ENCODE measurements at places on chromosomes 11 and 22.

GRCh38 chr11:128696941-128697340 lies 3.1 kb downstream of the FLI1 start:
- DNase-seq, result no peak

DNA sequence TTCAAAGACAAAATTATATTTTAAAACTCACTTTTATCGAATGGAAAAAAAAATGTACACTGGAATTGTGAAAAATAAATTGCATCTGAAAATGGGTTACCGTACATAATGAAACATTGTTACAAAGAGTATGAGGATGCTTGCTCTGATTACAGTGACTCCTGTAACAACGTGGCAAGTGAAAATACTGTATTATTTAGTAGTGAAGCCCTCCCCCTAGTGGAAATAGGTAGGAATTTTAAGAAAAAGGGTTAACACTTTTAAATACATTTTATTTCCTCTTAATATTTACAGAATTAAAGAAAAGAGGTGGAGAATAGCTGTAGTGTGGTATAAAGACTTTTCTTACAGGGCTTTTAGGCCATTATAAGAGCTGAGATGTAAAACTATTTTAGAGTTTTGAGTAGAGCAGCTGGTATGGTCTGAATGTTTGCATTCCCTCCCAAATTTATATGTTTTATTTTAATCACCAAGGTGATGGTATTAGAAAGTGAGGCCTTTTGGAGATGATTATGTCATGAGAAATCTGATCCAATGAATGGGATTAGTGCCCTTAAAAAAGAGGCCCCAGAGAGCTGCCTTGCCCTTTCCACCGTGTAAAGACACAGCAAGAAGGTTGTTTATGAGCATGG lies 25.2 kb downstream of the FAM76B start:
- peak; percentile 51 for DNase-seq

DNA sequence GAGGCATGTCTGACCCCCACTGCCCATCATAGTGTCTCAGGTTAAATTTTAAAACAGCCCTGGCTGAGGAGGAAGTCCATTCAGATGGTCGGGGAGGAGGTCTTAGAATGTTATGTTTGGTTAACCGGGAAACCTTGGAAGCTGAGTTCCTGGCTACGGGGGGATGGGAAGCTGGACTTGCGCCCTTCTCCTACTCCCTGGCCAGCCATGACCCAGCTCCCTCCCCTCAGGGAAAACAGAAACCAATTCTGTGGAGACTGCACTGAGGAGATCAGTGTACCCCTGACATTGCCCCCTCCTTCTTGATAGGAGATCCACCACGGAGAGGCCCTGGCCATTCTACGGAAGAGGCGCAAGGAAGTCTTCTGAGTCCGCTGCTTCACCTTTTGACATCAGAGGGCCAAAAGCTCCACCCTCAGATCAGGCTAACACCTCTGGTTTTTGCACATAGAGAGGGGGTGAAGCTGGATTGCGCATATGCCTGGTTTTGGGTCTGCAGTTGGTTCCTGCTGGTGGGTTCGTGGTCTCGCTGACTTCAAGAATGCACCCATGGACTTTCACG lies 2.7 kb upstream of the KRTAP5-9 start:
- no peak for DNase-seq

- DNase-seq, result no peak
Measured at GRCh38 chr11:74710281-74710938, 20.8 kb downstream of the CHRDL2 start.

- no peak for DNase-seq
Measured at GRCh38 chr11:119982517-119983239, 155.2 kb downstream of the TRIM29 start.

GRCh38 chr22:32591620-32592019 lies 117.0 kb downstream of the FBXO7 start:
- no peak for DNase-seq

GRCh38 chr11:47715082-47715669 lies at the start of gene AGBL2:
Gene AGBL2, minus strand, starts transcription at chr11:47715369. Its CDS starts 719 bp downstream, at chr11:47714650.
- DNase-seq, result peak; percentile 85

DNA sequence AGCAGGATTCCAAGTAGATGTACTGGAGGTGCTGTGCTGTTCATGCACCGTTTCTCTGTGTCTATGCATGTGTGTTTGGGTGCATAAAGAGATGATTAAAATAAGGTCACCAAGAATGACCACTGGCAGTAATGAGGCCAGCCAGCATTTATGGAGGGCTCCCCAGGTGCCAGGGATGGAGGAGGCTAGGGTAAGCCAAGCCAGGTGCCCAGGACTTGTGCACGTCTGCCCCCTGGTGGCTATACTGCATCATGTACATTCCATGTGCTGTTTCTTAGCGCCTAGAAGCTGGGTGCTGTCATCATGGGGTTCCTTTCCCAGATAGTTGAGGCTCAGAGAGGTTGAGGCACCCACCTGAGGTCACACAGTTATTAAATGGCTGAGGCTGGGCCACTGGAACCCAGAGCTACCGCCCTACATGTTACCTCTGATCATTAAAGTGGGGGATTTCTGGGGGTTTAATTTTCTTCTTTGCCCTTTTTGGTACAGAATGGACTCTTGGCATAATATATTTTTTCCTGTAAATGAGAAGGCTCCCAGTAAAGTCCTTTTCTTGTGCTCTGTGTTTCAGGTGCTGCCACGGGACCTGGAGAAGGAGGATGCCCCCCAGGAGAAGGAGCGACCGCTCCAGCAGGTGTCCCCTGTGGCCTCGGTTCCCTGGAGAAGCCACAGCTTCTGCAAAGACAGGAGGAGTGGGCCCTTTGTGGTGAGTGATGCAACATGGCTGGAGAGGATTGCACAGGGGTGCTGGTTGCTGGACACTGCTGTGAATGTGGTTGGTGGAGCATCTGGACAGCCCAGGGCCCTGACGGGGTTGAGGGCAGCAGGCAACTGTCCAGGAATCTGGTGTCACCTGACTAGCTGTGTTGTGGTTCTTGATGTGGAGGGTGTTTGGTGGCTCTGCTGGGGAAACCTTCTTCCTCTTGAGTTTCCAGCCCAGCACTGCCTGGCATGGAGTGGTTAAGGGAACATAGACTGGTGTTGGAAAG lies 96.4 kb downstream of the KIAA1671 start:
- DNase-seq, result peak; percentile 54

DNA sequence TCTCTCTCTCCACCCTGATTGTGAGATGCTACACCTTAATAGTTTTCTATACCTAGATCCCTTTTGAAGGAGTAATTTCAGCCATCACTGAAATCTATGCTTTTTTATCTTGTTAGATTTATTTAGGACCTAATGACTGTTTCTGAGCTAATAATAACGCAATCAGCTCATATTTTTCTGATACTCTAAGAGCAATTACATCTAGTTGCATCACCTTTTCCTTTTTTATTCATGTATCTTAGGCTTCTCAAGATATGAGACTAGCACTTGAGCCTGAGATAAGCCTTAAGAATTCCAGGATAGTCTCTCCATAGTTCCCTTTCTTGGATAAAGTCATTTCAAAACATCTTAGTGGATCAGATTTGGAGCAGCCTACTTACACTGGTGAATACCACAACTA lies 25.1 kb upstream of the CAVIN3 start:
- DNase-seq, result no peak

- DNase-seq, result no peak
Measured at GRCh38 chr11:109229682-109230081, 192.3 kb upstream of the C11orf87 start.

- DNase-seq, result no peak
Measured at GRCh38 chr11:2807025-2807681, 78.4 kb downstream of the CDKN1C start.

DNA sequence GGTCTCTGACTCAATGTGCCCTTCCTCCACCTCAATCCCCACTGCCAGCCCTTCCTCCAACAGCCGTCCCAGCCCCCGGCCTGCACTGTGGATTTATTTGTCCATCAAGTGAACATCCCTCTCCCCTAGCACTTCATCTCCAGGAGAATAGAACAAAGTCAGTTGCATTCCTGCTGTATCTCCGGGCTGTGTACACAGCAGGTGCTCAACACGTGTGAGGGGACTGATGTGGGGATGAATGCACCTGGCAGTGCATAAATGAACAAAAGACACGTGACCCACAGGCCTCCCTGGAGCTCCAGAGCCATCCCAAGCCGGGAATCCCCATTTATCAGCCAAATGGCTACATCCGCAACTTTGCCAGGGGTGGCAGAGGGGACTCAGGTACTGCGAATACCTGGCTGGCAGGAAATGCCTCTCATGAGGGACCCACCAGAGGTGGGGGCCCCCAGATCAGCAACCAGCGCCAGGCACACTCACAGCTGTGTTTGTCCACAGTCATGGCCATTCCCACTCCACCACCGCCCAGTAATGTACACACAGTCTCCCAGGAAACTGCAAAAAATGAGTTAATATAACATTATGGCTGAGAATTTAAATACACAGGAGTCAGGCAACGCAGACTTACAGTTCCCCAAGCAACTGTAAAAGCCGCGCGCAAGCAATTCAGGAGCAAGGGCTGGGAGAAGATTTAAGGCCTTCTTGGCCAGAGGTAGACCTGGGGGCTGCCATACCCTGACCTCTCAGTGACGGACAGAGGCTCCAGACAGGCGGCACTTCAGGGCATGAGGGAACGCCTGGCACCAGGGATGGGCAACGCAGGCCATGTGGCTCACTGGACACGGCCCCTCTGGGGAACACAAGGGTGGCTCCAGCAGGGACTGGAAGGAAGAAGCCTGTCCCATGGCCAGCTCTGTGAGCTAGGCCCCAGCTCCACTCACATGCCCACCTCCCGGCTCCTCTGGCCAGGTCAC lies 50.3 kb upstream of the TCF20 start:
- DNase-seq, result no peak

- no peak for DNase-seq
Measured at GRCh38 chr11:46493791-46494190, 100.0 kb downstream of the AMBRA1 start.

- no peak for DNase-seq
Measured at GRCh38 chr11:74446532-74446938, 20.8 kb downstream of the KCNE3 start.

DNA sequence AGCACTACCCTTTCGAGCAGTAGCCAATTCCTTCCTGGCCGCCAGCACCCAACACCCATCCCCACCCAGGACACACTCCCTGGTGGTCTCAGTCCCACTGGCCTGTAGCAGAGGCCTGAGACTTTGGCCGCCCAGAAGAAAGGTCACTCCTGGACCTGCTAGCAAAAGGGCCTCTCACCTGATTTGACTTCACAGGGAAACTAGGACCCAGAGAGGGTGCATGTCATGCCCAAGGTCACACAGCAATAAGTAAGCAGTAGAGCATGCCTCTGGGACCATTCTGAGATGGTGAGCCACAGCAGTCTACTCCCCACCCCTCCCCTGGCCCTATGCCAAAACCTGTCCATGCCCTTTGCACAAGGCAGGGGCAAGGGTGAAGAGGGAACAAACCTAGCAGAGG lies 7.3 kb downstream of the ARRB1 start:
- DNase-seq, result no peak

DNA sequence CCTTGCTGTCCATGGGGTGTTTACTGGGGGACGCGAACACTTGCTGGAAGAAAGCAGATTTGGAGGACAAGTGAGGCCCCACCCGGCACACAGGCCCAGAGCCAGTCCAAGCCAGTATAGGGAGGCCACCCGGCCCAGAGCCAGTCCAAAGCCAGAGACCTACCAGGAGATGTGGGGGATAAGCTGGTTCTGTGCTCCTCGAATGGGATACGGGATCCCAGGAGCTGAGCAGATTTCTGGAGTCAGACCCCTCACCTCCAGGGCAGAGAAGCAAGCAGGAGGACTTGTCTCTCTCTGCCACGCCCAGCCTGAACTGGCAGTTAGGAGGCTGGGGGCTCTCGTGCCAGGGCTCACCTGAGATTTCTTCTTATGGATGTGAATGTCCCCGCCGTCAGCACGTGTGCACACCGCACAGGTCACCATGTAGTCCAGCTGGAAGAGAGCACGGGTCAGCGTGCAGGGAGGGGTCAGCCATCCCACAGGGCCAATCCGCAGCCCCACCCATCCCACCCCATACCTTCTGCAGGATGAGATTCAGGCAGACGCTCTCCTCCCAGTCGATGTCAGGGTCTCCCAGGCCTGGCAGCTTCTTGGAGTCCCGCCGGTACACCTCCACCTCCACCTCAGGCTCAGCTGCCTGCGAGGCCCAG lies 35.3 kb downstream of the KIAA0930 start:
- no peak for DNase-seq

DNA sequence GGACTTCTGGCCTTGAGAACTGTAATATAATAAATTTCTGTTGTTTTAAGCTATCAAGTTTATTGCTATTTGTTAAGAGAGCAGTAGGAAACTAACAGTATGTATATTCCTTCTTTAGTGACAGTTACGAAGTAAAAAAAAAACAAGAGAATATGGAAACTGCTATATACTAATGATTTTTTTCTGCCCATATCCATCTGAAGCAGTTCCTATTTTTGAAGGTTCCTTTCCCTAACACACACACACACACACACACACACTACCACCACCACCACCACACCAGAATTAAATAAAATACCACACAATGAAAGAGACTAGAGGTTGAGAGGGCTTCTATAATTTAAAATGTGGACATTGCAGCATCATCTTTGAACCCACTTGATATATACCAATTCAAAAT lies 44.4 kb upstream of the CARD18 start:
- no peak for DNase-seq

DNA sequence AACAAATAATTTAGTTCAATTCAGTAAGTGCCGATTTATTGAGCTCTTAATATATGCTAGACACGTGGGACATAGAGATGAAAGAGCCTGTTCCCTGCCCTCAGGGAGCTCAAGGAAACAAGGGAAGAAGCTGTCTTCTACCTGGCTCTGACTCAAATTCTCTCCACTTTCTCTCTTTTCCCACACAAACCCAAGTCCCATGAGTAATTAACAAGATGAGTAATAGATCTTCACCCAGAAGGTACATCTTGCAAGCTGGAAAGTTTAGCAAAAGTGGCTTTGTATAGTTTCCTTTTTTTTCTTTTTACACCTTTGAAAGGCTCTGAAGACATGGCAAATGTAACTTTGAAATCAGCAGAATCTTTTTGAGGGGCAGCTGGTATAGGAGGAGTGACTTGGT lies 48.2 kb upstream of the CHST1 start:
- no peak for DNase-seq

DNA sequence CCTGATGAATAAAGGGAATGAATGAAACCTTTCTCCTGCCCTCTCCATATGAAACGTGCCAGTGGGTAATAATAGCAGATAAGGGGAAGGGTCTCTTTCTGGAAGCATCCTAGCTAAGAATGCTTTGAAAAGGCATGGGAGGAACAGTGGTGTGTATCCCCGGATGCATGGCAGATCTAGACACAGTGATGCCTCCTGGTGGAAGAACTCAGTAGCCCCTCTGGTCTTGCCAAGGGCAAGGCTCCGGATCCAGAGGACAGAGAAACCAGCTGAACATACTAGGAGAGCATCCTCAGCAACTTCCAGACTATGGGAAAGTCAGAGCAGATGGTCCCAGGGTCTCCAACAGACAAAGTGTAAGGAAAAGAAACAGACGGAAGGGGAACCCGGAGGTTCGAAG lies 6.4 kb downstream of the BAIAP2L2 start:
- DNase-seq, result no peak

Measured in CD8-positive, alpha-beta memory T cell (primary cell).